ENCODE measurements at places on chromosomes 6 and 20.

- DNase-seq, result no peak
Observed at GRCh38 chr6:14306151-14306906, 188.8 kb downstream of the CD83 start.

DNA sequence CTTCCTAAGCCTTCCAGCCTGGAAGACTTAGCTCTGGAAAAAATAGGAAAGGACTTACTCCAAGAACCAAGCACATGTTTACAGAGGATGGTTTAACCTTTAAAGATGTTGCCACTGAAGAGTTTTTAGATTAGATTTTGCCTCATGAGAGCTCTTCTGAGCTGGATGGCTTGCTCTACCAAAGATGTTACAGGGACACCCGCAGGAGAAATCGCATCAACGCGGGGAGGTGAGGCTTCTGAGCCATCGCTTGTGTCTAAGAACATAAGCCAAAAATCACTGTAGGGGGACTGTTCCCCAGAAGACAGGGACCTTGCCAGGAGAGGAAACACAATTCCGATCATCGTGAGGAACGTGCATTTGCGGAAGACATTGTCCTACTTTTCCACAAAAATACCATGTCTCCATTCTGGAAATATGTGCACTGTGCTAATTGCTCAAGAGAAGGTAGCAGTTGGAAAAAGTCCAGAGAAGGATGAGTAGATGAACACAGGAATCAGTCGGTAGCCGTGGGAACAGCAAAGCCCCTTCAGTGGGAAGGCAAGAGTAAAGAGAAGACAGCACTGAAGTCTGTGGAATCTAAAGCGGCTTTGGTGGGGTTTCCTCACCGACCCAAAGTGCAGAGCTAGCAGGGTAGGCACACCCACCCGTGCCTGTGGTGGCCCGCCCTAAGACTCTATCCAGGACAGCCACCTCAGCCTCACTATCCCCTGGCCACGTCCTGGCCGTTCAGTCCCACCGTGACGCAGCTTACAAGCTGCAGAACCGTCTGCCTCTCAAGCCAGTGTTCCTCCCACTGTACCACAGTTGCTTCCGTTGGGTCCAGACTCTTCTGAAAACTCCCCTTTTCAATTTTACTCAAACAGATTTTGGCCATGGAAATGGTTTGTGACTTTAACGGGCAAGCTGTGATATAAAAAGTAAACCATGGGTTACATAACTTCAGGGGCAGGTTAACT is 334.8 kb downstream of the NRN1 start:
- DNase-seq, result no peak

DNA sequence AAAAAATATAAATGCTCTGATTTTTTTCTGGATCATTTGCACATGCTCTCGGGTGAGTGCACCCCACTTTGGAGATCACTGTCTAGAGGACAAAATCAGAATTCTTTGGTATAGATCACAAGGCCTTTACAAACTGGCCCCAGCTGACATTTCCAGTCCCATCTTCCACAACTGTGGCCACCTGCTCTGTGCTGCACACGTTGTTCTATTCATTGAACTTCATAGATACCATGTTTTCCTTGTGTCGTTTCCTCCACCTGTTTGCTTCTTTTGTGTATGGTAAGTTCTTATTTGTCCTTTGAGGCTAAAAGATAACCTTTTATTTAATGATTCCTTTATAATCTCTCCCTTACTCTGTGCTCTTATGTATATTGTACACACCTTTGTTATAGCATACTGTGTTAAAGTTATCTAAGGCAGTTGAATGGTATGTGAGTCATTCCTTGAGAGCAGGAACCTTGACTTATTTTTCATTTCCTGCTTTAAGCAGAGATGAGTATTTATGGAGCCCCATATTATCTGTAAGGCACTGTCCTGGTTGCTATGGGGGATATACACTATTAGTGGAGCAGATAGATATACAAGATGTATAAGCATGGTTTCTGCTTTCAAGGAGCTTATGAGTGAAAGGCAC is 12.0 kb upstream of the SLC17A5 start:
- DNase-seq, result no peak

- peak; percentile 73 for DNase-seq
Observed at GRCh38 chr6:46015119-46015968, at the start of gene CLIC5. Gene CLIC5 (minus strand): TSS chr6:46015860. CDS start chr6:46015542, 318 bp downstream.

DNA sequence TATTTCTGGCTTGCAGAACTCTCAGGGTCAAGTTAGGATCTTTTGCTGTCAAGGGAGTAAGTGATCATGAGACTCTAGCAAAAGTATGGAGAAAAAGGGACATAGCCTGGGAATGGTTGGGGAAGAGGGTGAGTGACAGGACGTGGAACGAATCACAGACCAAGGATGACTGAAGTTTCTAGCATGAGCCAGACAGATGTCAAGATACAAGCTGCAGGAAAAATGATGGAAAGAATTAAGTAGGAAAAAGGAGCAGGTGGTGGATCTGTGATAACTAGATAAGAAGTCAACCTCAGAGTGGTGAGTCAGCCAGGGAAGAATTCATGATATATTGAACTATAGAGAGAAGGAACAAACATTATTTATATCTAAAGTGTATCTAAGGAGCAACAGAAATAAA is 159.8 kb upstream of the SYNDIG1 start:
- no peak for DNase-seq

GRCh38 chr6:126957721-126958120 is 160.8 kb upstream of the RSPO3 start:
- DNase-seq, result no peak
